Bronchial epithelial cell (primary cell): ENCODE measurements at places on chromosomes 7 and 10. TPM values are rescaled to one million over a fixed set of nuclear protein-coding genes. Genes with fewer than 3 reads are reported as not detected.
A peak's percentile ranks its signal among the peaks of the same experiment; 100 is the strongest.

Gene SPDYE8
- total RNA-seq: not detected in 2 replicates

Gene CALCR
- total RNA-seq: not detected in 2 replicates

Gene HMX2
- total RNA-seq: not detected in 2 replicates

Gene PDGFA
- 55.8 and 64.8 TPM in 2 replicates for total RNA-seq

Gene ADRA2A
- not detected in 2 replicates for total RNA-seq

Gene HOXA13
- under 0.01 TPM in 1 of 2 replicates, not detected in the other for total RNA-seq

Gene IDI2
- not detected in 2 replicates for total RNA-seq

Gene FRMPD2
- under 0.01 and 0.13 TPM in 2 replicates for total RNA-seq

Gene ZNF804B
- not detected in 2 replicates for total RNA-seq

Gene MBL2
- total RNA-seq: not detected in 2 replicates

Gene HHEX
- total RNA-seq: 0.26 and 0.38 TPM in 2 replicates

Gene SBDS
- 108 and 133 TPM in 2 replicates for total RNA-seq

Gene GPR26
- total RNA-seq: not detected in 2 replicates

Gene FOXP2
- total RNA-seq: 5.3 and 7.9 TPM in 2 replicates

Gene ERVW-1
- not detected in 2 replicates for total RNA-seq

Gene AKR1D1
- total RNA-seq: under 0.01 TPM in 1 of 2 replicates, not detected in the other

Gene DNAJB9
- total RNA-seq: 85.0 and 142 TPM in 2 replicates

Gene TFR2
- 0.13 TPM in 1 of 2 replicates, not detected in the other for total RNA-seq

Gene OPN1SW
- total RNA-seq: not detected in 2 replicates

Gene SPDYE2B
- total RNA-seq: not detected in 2 replicates

Gene PVRIG
- not detected in 2 replicates for total RNA-seq

GRCh38 chr10:22305721-22306120, 10.5 kb upstream of the COMMD3 start:
- no peak for DNase-seq

DNA sequence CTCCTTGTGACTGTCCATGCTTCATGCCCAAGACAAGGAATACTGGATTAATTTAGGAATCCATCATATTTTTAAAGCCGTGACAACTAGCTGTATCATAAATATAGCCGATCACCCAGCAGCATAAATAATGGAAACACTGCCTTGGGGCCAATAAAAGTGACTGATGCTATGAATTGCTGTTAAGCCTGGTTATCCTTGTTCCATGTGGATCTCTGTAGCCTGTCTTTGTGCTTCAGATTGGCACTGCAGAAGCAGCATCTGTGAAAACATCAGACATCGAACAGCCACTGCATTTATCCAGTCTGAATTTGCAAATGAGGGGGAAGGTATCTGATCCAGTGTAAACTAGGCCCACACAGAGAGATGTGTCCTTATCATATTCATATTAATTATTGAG, 1181.8 kb downstream of the SORCS1 start:
- no peak for DNase-seq

DNA sequence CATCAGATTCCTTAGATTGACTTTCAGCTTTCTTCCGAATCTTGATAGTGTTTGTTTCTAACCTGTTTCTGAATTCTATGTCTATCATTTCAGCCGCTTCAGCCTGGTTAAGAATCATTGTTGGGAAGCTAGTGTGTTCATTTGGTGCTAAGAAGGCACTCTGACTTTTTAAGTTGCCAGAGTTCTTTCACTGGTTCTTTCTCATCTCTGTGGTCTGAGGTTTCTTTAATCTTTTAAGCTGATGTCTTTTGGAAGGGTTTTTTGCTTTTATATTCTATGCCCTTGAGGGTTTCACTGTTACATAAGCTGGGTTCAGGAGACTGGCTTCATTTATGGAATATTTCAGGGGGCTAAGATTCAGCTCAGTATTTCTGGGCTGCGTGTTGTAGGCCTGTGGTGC, 104.5 kb upstream of the PRSS58 start:
- no peak for DNase-seq

- DNase-seq: no peak
These were observed 781 bp downstream of the GBX1 start for GRCh38 chr7:151166629-151167196.

DNA sequence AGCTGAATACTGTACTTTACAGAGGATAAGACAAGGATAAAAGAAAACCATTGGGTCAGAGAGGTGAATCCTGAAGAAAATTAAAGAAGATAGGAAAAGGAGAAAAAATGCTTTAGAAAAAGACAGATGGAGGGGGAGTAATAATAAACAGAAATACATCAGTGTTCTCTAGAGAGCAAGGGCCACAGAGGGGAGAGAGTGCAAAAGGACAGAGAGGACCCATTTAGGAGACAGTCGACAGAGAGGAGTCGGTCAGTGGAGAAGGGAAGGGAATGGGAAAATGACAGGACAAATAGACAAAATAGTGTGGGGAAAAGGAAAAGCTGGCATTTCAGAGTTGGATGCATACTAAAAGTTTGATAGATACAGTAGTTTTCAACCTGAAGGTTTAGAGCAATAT, 287.0 kb downstream of the DOCK4 start:
- DNase-seq: no peak

- peak; percentile 25 for DNase-seq
These were observed 12.8 kb downstream of the KCNH2 start for GRCh38 chr7:150965273-150965830.

GRCh38 chr10:22649994-22650393, 64.4 kb downstream of the PIP4K2A start:
- DNase-seq: no peak

DNA sequence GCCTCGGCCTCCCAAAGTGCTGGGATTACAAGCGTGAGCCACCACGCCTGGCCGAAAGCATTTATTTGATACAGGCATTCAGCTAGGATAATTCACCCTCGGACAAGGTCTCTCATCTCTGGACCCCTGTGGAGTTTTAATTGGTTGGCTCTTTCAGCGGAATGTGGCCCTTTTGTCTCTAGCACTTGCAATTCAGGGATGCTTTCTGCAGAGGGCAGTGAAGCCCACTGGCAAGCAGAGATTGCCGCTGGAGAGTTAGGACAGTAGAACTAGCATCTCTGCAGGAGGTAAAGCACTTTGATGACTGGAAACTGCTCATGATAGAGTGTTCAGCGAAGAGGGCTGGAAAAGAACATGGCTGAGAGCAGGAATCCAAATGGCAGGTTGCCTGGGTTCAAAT, 62.0 kb downstream of the SUFU start:
- DNase-seq: no peak

DNA sequence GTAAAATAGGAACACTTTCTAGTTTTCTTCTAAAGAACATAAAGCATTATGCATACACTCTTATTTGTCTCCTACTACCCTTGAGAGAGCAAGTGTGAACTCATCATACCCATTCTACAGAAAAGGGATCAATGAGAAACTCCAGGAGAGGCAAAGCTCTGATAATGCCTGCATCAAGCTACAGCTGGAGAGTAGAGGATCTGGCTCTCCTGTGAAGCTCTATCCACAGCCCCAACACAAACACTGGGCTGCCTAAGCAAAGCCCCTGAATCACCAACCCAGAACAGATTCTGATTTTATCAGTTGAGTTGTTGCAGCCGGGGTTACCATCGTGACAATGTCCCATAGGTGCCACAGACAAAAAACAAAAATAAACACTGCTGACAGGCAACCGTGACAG, 74.9 kb downstream of the NUDCD3 start:
- DNase-seq: peak; percentile 7

- peak; percentile 32 for DNase-seq
These were observed 89.1 kb downstream of the CNOT4 start for GRCh38 chr7:135420786-135421185.

- DNase-seq: no peak
These were observed 2.0 kb downstream of the LDB3 start for GRCh38 chr10:86670290-86670811.

GRCh38 chr10:28169525-28169924, 133.3 kb downstream of the MPP7 start:
- no peak for DNase-seq

GRCh38 chr10:92810934-92811532, 37.3 kb upstream of the EXOC6 start:
- DNase-seq: no peak

- no peak for DNase-seq
These were observed 20.2 kb upstream of the PPIF start for GRCh38 chr10:79327090-79327457.

GRCh38 chr7:118152149-118152548, 31.8 kb upstream of the LSM8 start:
- DNase-seq: peak; percentile 4

DNA sequence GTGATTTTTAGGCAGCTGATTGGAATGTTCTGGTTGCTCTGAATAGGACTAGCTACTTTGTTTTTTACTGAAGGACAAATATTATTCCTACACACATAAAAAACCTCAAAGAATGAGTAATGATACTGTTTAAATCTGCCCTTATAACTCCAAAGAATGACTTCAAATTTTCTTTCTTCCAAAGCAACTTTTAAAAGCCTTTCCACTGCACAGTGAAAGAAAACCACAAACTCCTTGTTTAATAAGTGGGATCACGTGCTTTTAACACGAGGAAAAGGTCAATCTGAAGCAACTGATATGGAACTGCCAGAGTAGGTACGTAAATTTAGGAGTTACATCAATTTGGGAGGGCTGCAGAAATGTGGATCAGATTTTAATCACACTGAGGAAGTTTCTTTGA, 8.0 kb upstream of the PRKCQ start:
- DNase-seq: no peak

- DNase-seq: no peak
These were observed 94.4 kb upstream of the COL1A2 start for GRCh38 chr7:94300176-94300835.

GRCh38 chr7:117908031-117908795, 35.0 kb upstream of the CTTNBP2 start:
- DNase-seq: peak; percentile 8

GRCh38 chr7:122616951-122617350, 82.0 kb downstream of the RNF133 start:
- DNase-seq: no peak

GRCh38 chr7:157464111-157464970, 127.5 kb downstream of the DNAJB6 start:
- DNase-seq: no peak

- no peak for DNase-seq
These were observed 88.5 kb downstream of the PARP12 start for GRCh38 chr7:139974179-139974811.

GRCh38 chr10:103451831-103452505, at the start of gene CALHM2:
TSS of gene CALHM2 (minus strand) at chr10:103452370. CDS start at chr10:103449941, 2,429 bp downstream.
- no peak for DNase-seq

DNA sequence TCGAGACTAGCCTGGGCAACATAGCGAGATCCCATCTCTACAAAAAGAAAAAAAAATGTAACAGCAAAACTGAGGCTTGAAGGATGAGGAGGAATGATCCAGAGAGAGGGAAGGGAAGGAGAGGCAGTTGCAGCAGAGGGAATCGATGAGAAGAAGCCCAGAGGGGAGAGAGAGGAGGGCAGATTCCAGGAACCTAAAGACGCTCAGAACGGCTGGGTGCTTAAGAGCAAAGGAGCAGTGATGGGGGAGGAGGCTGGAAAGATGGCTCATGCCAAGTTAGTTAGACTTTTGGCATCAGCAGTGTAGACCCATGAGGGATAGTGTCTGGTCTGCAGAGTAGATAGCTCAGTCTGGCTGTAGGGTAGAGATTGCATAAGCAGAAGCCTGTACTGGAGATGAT, 10.3 kb upstream of the MUC17 start:
- no peak for DNase-seq

DNA sequence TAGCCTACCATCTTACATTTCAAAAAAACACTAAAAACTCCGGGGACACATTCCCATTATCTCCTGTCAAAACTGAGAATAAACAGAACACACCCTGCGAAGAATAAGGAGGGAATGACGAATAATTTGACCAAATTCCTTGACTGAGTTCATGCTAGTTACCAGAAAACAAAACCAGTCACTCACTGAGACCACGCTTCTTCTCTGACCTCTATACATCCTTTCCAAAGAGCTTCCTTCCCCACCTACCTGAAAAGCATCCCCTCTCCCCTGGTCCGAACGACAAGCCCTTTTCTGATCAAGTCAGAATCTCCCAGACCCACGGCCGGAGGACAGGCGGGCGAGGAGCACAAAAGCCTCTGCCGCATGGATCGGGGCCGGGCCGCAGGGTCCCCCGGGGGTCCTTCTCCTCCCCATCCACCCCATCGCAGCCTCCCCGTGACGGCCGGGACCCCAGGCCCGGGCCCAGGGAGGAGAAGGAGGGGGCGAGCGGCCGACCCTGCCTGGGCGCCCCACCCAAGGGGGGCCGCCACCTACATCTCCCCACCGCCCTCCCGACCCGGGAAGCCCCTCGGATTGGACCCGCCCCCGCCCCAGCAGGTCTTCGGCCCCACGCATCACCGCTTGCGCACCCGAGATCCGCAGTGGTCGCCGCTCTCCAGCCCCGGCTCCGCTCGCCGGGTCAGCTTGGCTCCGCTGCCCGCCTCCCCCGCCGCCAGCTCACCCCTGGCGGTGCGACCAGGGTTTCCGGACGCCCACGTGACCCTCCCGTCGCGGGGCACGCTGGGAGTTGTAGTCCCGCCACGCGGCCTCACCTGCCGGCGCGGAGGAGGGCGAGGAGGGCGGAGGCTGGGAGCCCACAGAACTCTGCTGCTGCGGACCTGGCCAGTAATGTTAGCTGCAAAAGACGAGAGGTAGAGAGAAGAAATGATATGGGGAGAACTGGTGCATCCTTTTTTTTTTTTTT, at the start of gene SLC37A3:
TSS of gene SLC37A3 (minus strand) at position 747 of the 967 bp plus-strand sequence. CDS start 16,004 bp downstream, outside the sequence.
- peak; percentile 64 for DNase-seq

DNA sequence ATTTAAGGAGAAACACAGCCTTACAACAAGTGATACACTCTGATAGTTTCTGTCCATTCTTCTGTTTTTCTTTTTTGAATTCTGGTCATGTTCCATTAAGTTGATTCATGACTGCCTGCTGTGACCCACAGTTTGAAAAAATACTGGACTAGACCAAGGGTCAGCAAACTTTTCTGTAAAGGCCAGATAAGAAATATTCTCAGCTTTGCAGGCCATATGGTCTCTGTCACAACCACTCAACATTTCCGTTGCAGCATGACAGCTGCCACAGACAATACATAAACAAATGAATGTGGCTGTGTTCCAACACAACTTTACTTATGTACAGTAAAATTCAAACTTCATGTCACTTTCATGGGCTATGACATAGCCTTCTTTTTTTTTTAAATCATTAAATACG, 156.7 kb downstream of the PLXNA4 start:
- no peak for DNase-seq

- DNase-seq: peak; percentile 87
These were observed 67.6 kb downstream of the TACC2 start for GRCh38 chr10:122056431-122057094.

GRCh38 chr10:58775960-58776567, 263.4 kb downstream of the BICC1 start:
- peak; percentile 84 for DNase-seq

- no peak for DNase-seq
These were observed 218.0 kb downstream of the FGFR2 start for GRCh38 chr10:121380211-121380610.

DNA sequence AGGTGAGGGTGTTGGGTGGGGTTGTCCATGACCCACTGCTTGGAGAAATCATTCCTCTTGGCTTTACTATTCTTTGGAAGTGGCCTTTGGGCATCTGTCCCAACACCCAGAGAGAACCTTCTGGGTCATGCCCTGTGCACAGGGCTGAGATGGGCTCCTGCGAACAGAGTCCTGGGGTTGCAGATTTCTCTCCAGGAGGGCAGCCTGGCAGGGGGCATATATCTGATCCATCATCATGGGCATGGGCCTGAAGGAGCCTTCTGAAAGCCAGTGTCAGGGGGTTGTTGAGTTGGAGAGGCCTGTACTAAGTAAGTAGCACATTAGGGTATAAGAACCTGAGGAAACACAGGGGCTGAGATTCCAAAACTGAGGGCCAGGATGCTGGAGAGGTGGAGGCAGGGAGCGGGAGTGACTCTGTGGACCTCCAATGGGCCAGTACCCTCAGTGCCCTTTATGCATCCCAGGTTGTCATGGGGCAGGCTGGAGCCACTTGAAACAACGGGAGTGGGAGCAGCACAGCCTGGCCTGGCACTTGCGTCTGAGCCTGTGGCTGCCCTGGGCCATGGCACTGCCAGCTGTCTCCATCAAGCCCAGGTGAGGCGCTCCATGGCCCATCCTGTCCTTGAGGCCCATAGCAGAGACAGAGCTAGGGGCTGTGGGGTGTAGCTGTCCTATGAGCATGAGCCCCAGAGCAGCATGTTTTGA, 203.7 kb downstream of the GRID1 start:
- no peak for DNase-seq
